ENCODE measurements at places on chromosomes 4 and X.
A peak's percentile ranks its signal among the peaks of the same experiment; 100 is the strongest.

DNA sequence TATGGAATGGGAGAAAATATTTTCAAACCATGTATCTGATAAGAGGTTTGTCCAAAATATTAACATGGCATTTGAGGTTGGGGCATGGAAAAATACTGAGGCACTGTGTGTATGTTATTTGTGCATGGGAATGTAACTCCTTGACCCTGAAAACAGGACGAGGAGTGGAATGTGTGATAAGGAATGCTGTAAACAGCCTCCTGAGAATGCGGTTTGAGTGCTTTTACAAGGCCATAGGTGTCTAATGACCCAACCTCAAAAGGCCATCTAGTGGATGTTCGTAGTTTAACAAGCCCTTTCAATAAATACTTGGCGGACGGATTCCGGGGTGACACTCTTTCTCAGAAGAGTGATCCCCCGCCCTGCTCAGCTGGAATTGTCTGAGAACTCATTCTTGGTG is 162.9 kb upstream of the USP9X start:
- DNase-seq = peak; percentile 20

DNA sequence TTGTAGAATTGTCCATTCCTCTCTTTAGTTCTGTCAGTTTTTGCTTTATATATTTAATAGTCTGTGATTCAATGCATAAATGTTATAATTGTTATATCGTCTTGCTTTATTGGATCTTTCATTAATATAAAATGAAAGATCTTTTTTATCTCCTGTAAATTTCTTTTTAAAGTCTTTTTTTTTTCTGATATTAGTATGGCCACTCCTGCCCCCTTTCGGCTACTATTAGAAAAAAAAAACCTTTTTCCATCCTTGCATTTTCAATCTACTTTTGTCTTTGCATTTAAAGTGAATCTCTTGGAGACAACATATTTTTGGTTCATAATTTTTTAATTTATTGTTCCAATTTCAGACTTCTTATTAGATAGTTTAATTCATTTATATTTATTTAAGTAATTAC is 677.4 kb upstream of the NDST4 start:
- no peak for DNase-seq

DNA sequence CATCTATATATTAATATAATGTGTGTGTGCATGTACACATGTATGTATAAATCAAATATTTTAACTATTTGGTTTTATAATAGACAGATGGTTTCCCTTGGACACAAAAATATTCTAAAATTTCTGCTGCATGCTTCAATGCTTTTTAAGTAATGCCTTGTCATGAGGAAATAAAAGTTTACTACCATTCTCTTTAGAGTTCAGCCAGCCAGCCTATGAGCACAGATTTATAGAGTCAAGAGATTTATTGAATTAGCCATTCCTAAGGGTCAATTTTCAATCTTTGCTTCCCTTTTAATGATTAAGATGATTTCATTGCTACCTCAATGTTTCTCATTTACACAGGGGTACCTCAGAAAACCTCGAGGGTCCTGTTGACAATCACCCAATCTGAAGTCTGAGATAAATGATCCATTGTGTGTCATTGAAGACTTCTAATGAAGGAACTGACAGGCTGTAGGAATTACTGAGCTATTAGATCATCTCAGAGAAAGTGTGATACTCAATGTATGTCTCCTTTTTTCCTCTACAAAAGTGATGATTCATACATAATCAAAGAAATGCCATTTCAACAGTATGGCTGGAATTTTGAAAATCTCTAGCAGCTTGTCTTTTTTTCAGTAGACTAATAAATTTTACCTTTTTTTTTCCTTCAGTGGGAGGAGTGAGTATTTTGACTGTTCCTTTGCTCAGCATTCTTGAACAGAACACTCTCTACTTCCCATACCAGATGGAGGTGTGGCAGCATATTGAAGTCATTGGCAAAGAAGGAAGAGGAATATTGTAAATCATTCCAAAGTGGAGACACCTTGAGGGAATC is 222.6 kb upstream of the PCDH18 start:
- DNase-seq = no peak

- DNase-seq = peak; percentile 90
Observed at GRCh38 chr4:89009115-89009514, 47.9 kb downstream of the FAM13A start.

DNA sequence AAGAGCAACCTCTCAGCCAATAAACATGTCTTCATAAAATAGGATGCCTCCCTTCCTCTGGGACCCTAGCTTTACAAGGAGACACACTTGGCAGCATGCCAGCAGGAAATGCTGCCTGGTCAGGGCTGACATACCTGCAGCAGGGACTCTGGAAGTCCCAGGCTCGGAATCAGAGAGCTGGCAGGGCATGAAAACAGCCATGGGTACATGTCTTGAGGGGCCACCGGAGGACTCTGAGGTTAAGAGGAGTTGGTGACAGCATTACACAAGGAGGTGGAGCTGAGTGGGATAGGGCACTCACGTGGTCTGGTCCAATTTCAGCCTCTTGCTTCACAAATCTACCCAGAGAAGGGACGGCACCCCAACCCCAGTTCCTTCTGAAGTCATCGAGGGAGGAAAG is 15.7 kb downstream of the MSX1 start:
- DNase-seq = no peak

GRCh38 chr4:132865922-132866321 is 283.2 kb upstream of the PCDH10 start:
- DNase-seq = no peak

DNA sequence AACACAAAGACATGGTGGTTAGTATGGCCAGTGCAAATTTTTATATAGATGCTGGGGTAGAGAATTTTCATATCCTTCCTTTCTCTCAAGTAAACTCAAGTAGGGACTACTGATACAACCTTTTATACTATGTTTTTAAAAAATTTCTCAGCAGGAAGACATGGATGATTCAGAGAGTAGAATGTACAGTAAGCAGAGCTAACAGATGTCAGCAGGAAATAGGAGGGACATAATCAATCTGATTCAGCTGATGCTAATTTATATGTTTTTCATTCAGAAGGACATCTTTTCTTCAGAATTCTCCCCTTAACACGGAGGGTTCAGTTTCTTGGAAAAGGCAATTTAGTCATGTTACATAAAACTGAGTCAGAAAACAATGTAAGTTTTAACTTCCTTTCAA is 95.4 kb downstream of the GRIA2 start:
- no peak for DNase-seq

DNA sequence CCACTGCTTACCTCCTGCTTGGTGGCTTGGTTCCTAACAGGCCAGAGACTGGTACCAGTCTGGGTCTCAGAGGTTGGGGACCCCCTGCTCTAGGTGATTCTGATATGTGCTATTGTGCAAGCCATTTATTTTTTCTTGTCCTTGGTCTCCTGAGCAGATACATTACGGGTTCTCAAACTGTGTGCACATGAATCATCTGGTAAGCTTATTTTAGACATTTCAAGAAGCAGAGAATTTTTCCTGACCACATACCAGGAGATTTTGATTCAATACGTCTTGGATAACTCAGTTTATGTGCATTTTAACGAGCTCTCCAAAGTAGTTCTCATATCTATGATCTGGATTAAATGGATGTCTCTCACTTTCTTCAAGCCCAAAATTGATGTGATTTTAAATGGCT is 77.2 kb downstream of the FHIP1A start:
- no peak for DNase-seq

GRCh38 chrX:46506076-46506475 is 39.1 kb downstream of the ZNF674 start:
- no peak for DNase-seq

GRCh38 chrX:139018436-139018835 is 306.9 kb upstream of the FGF13 start:
- DNase-seq = no peak

- DNase-seq = peak; percentile 32
Observed at GRCh38 chr4:149980941-149981340, 97.3 kb upstream of the DCLK2 start.

- peak; percentile 26 for DNase-seq
Observed at GRCh38 chr4:24489870-24490269, 94.5 kb downstream of the DHX15 start.

DNA sequence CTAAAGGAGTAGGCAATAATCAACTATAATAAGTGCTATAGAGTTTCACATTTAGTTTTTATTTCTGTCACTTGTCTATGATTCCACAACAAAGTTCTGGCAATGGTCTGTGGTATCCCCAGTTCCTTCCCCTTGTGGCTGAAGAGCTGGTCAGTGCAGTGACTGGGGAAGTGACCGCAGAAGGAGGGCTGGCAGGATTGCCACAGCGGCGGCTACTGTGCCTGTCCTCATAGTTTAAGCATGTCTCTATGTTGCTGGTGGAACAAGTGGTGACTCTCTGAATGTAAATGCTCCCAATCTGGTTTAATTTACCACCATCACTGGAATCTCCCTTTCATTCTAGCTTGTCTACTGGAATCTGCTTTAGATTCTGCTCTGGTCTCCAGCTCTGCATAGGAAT is 170.6 kb upstream of the GK2 start:
- no peak for DNase-seq

- DNase-seq = peak; percentile 1
Observed at GRCh38 chrX:138859421-138859820, 147.9 kb upstream of the FGF13 start.

- DNase-seq = no peak
Observed at GRCh38 chr4:98686043-98686707, 27.8 kb upstream of the TSPAN5 start.

GRCh38 chrX:78075787-78076389 is 28.2 kb upstream of the PGK1 start:
- no peak for DNase-seq

DNA sequence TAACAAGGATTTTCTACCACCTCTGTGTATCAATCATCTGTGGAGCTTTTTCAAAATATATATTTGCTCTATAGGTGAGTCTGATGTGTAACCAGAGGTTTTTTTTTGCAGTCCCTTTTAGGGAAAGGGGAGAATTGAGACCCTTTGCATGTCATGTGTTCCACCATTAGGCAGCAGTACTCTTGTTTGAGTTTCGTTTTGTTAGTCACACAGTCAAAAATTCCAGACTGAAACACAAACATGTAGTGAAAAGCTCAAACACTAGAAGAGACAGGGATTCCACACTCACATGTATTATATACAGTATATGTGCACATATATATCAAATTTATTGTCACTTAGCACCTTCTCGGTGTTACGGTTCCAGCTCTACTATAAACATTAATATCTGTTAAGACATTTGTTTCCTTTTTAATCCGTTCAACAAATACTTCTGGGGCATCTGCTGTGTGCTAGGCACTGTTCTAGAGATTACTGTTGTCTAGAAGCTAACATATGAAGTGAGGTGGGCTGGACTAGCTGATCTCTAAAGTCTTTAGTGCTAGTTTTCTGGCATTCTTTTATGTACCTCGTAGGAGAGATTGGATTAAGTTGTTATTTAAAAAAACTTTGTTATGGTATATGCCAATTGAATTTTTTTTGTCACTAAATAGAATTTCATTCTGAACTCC is 5.5 kb downstream of the USP9X start:
- DNase-seq = no peak

DNA sequence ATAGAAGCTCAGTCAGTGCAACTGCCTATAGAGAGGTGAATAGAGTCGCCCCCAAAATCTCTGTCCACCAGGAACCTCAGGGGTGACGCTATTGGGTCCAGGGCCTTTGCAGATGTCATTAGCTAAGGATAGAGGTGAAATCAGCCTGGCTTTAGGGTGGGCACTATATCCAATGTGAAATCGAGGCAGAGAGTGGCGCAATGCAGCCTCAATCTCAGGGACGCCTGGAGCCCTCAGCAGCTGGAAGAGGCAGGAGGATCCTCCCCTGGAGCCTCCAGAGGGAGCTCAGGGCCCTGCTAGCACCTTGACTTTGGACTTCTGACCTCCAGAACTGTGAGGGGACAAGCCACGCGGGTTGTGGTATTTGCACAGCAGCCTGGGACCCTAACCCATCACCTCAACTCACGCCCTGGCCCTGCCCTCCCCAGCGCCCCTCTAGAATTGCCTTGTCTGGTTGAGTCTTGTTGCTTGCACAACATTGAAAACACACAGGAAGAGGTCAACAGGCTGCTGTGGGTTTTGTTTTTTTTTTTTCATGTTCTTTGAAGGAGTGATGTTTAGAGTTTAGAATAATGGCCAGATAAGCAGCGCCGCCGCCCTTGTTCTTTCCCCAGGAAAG is 89.4 kb upstream of the PSAPL1 start:
- no peak for DNase-seq

DNA sequence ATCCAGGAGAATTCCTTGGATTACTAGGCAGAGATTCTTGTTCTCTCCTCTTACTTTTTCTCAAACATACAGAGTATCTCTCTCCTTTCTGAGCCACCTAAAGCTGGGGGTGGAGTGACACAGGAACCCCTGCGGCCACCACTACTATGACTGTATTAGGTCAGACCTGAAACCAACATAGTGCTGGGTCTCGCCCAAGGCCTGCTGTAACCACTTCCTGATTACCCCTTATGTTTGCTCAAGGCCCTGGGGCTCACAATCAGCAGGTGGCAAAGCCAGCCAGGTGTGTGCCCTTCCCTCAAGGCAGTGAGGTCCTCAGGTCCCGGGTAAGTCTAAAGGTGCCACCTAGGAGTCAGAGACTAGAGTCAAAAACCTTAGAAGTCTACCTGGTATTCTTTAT is 166.4 kb downstream of the PARM1 start:
- DNase-seq = no peak

GRCh38 chr4:76307660-76308014 is 1.1 kb downstream of the STBD1 start:
- DNase-seq = no peak

Data from large intestine (tissue), 12 donors.